NCI-H2171 (cell line): ENCODE measurements at places on chromosomes 2 and 18.
A peak's percentile ranks its signal among the peaks of the same experiment; 100 is the strongest.

DNA sequence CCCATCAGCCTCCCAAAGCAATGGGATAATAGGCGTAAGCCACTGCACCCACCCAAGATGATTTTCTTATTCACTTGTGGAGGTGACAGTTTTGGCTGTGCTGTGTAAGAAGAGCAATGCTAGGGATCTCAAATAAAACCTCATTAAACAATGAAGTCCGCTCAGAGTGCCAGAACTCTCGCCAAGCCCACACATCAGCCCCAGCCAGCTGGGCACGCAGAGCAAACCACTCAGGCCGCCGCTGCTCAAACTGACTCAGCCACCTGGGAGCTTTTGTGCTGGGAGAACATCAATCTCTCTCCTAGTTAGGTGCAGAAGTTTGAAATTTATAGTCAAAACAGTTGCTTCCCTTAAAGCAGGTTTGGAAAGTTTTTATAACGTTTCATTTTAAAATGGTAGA lies 47.6 kb downstream of the RNF152 start:
- no peak for DNase-seq

- no peak for DNase-seq
Observed at GRCh38 chr2:37875403-37875906, 49.6 kb upstream of the RMDN2 start.

DNA sequence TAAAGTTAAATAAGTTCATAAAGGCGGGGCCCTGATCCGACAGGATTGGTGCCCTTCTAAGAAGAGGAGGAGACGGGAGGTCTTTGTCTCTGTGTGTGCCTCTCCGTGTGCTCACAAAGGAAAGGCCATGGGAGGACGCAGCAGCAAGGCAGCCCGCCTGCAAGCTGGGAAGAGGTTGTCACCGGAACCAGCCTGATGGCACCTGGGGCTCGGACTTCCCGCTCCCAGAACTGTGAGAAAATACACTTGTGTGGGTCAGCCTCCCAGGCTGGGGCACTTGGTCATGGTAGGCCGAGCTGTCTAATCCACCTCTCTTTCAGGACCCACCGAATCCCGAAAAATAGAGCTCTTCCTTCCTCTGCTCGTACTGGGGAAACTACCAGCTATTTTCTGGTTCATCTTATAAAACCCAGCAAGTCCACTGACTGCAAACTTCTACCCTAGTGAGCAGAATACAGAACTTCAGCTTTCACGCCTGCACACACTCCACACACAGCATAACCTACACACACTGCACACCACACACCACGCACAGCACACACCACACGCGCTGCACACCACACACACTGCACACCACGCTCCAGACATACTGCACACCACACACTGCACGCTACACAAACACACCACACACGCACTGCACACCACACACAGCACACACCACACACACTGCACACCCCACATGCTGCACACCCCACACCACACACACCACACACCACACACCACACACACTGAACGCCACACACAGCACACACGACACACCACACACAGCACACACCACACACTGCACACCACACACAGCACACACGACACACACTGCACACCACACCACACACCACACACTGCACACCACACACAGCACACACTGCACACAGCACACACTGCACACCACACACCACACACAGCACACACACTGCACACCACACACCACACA lies 58.1 kb downstream of the ASB1 start:
- DNase-seq = no peak

DNA sequence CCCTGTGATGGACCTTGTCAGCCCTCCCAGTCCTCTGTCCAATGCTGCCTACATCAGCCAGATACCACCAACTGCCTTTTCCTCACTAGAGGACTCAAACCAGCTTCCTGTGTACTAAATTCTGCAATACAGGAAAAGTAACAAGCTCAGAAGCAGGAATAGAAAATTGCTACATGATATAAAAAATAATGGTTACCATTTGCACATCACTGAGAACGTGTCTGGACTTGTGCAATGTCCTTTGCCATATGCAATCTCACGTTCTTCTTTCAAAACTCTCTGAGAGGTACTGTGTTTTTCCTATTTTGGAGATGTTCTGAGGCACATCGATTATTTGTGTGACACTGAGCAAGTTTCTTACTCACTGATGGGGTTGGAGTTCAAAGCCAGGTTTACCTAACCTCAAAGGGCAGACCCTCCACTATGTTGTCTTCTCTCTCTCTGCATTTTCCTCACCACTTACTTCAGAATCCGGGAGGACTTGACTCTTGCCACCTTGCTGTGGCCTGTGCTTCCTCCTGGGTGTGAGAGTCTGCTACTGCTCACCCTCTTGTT lies 12.1 kb downstream of the UPP2 start:
- DNase-seq = no peak

DNA sequence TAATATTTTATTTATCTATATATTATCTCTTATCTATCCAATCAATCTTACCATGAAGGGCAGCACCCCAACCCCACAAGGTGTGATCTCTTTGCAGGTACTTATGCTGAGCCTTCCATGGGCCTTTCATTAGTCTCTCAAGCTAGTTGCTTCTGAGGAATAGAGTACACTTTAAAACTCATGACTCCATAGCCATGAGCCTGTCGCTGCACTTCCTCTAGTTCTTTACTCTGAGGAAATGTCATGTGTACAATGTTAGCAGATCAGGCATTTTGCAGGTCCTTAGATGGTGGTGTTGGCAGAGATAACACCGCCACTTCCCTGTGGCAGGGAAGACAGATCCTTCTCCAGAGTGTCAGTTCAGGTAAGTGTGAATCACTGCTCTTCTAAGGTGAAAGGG lies 29.5 kb upstream of the STAT4 start:
- no peak for DNase-seq

- no peak for DNase-seq
Observed at GRCh38 chr2:20599861-20600461, 50.9 kb downstream of the HS1BP3 start.

- no peak for DNase-seq
Observed at GRCh38 chr2:23526114-23526513, 141.1 kb downstream of the KLHL29 start.

DNA sequence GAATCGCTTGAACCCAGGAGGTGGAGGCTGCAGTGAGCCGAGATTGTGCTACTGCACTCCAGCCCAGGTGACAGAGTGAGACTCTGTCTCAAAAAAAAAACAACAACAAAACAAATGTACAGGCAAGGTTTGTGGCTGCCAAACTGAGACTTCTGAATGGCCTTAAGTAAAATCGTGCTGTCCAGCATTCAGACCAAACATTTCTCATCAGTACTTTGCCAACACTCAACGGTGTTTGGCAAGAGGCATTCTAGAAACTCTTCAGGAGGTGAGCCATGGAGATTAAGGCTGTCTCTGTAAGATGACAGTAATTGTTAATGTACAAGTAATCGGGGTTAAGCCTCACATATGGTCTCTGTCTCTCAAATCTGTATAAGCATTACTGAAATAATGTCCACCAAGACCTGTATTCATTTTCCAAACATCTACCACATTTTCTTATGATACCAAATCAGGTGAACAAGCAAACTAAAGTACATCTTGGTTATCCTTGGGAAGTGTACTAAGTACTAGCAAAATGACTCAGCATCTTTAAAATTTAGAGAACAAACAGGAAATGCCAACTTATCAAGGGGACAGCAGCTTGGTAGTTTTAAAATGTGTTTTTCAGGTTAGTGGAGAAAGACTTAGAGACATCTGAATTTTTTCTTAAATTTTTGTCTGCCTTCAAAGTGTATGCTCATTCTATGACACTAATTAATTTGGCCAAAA lies 29.3 kb downstream of the SERPINE2 start:
- no peak for DNase-seq

GRCh38 chr2:111188681-111189080 lies 68.0 kb downstream of the BCL2L11 start:
- no peak for DNase-seq

- DNase-seq = no peak
Observed at GRCh38 chr18:27772081-27772480, 404.8 kb downstream of the CDH2 start.

DNA sequence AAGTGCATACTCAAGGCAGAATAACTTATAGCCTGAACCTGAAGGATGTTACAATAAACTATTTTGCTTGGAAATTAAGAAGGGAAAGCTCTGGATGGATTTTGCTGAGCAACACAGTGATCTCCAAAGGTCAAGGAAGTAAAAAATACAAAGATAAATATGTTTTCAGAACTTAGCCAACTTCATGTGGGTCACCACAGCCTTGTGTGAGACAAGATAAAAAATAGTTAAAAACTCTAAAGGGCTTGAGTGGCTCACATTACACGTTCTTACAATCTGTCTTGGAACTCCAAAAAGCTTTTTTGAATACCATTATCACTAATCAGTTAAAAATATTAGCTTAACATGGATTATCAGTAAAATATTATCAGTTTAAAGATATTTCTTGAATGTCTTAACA lies 28.9 kb upstream of the MTX2 start:
- no peak for DNase-seq

DNA sequence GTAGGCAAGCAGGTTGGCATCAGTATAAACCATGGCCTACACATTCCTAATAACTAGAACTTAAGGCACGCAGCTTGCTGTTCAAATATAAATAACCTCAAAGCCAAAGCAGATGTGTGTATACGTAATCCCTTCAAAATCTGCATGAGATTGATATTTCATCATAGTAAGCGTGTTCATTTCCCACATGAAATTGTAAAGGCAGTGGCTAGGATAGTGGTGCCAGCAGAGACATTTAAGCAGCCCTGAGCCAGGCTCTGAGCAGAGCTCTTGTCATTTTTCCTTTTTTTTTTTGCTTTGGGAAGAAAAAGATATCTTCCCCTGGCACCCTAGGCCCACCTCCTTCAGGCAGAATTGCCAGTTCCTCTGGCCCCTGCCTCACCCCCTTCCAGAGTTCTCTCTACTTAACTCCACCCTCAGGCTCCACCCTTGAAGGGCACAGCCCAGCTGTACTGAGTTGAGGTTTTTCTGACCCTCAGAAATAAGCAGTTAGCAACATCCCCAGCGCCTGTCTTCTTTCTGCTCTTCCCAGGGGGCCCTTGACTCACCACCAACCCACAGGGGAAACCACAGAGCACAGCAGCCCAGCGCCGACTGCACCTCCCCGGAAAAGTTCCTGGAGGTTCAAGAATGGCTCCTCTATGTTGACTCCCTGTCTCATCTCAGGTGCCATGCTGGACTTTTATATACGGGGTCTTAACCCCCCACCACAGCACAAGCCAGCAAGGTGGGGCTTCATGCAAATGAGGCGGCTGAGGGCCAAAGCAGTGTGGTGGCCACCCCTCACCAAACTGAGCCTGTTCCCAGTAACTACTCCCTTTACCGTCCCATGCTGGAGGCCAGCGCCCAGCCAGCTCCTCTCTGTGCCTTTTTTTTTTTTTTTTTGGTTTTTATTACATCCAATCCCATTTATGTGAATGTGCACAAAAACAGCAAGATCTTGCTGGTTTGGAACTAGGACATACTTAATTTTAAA lies 84.7 kb downstream of the EHD3 start:
- no peak for DNase-seq

- no peak for DNase-seq
Observed at GRCh38 chr18:67583621-67584020, 67.1 kb upstream of the DSEL start.

DNA sequence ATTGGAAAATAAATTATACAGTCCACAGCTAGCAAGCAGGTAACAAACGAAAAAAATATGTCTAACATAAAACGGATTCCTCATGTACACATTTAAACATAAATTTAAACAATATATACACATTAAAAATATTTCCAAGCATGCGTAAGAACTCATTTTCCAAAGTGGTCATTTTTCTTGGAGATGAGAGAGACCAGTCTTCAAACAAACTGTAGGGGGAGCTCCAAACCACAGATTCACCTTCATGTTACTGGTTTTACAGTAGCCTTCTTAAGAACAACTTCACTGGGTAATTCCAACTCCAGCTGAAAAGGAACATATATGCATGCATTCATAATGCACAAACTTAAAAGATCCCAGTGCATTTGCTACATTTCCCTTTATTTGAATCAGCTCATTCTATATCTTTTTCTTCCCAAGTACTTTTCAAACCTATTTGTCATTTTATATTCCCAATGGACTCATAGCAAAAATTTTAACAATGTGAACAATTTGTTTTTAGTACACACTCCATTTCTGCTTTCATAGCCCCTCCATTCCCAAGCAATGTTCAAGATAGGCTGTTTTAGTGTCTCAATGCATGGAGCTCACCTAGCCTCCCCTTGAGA lies 4.7 kb upstream of the STAMBP start:
- DNase-seq = peak; percentile 58

- no peak for DNase-seq
Observed at GRCh38 chr2:48912110-48912509, 156.6 kb upstream of the LHCGR start.

GRCh38 chr2:6024784-6025183 lies 332.6 kb downstream of the SOX11 start:
- DNase-seq = no peak

- DNase-seq = no peak
Observed at GRCh38 chr2:98643496-98644100, 35.2 kb downstream of the UNC50 start.

- no peak for DNase-seq
Observed at GRCh38 chr2:100852999-100853908, 33.3 kb downstream of the NPAS2 start.

DNA sequence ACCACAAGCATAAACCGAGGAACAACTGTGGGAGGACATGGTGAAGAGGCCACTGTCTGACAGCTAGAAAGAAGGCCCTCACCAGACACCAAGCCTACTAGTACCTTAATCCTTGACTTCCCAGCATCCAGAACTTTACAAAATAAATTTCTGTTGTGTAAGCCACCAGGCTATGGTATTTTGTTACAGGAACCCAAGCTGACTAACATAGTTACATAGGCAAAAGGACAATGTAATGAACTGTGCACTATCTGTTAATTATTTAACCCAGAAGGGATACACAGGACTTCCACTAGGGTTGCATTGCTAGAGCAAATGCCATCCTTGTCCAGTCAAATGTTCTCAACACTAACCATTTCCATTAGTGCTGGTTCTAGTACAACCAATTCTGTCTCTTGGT lies 47.7 kb upstream of the DOK6 start:
- no peak for DNase-seq

- no peak for DNase-seq
Observed at GRCh38 chr2:156704132-156704531, 268.0 kb downstream of the GPD2 start.

DNA sequence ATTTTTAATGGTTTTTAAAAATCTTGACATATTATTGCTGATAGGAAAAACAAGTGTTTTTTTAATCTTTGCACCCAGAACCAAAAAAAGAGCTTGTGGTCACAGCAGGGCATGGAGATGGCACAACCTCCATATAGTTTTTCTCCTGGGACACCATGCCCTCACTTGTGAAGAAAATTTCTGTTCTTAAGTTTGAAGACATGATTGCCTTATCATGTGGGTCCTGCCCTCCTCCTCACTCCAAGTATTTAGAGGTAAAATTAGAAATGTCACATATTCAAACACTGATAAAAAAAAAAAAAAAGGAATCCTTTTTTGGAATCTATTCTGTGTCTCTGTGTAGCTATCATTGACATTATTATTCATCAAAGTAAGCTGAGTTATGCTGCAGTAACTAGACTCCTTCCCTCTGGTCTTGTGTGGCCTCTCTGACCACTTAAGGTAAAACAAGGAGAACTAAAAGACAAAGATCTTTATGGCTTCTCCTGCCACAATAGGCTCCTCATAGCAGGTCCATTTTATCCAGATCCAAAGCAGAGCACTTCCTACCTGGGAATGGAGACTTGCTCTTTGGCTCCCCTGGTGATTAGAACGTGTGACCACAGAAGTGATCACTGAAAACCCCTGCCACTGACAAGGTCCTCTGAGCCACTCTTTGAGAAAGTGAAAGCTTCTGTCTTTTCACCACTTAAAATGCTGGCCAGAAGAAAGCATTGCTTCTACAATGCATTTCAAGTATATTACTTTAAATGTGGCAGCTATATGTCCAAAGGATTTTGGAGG lies 19.8 kb downstream of the ADD2 start:
- DNase-seq = no peak
